ENCODE measurements at places on chromosomes 13 and 19.

DNA sequence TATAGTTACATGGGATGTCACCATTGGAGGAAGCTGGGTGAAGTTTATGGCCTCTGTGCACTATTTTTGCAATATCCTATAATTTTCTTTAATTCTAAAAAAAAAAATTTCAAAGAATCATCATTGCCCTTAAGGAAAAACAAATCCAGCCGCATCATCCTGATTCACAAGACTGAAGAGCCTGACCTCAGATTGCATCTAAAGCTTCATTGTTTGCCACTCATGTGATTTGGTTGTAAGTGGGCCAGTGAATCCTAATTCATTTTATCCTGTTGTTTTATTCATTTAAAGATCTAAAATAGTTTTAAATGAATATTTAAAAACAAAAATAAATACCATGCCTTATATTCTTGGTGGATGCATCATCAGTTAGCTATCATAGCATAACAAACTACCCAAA lies 504.5 kb downstream of the TBC1D4 start:
- DNase-seq: no peak

- DNase-seq: no peak
Observed at GRCh38 chr13:42875475-42876269, 94.3 kb downstream of the FAM216B start.

GRCh38 chr19:1968279-1969175 lies 27.6 kb downstream of the CSNK1G2 start:
- DNase-seq: no peak

DNA sequence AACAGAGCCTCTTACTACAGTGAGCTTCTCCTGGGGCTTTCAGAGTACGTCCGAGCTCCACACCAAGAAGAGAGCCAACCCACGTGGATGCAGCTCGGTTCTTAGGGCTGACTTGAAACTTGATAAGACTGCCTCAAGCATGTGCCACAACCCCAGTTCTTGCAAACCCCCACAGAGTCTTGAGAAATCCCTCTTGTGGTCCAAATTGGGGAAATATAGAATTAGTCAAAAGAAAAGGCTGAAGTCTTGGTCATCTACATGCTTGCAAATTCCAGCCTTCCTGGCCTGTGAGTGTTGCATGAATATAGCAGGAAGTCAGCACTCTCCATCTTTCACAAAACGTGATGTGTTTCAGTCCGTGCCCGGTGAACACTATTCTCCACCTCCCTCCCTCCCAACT lies 95.2 kb downstream of the GGACT start:
- no peak for DNase-seq

GRCh38 chr13:30866677-30867076 lies 39.4 kb upstream of the MEDAG start:
- no peak for DNase-seq

- peak; percentile 8 for DNase-seq
Observed at GRCh38 chr13:86922936-86923335, 748.2 kb upstream of the SLITRK5 start.

GRCh38 chr13:67049744-67050143 lies 180.4 kb downstream of the PCDH9 start:
- no peak for DNase-seq

GRCh38 chr13:113187263-113187669 lies 21.2 kb downstream of the PCID2 start:
- DNase-seq: peak; percentile 100

- DNase-seq: no peak
Observed at GRCh38 chr19:13861392-13861713, 15.6 kb upstream of the NANOS3 start.

DNA sequence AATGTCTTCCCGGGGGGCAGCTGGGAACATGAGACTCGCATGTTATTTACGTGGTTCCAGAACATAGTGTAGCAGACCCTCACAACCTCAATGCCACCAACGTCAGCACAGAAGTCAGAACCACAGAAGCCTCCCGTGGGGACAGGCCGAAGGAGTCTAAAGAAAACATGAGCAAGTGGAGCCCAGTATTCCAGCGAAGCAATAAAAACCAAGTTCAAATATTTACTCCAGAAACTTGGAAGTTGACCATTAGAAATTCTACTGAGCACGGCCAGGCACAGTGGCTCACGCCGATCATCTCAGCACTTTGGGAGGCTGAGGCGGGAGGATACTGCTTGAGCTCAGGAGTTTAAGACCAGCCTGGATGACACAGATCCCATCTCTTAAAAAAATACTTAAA lies 17.9 kb upstream of the ATP8B3 start:
- DNase-seq: no peak

GRCh38 chr13:77323858-77324257 lies 3.0 kb downstream of the MYCBP2 start:
- no peak for DNase-seq

DNA sequence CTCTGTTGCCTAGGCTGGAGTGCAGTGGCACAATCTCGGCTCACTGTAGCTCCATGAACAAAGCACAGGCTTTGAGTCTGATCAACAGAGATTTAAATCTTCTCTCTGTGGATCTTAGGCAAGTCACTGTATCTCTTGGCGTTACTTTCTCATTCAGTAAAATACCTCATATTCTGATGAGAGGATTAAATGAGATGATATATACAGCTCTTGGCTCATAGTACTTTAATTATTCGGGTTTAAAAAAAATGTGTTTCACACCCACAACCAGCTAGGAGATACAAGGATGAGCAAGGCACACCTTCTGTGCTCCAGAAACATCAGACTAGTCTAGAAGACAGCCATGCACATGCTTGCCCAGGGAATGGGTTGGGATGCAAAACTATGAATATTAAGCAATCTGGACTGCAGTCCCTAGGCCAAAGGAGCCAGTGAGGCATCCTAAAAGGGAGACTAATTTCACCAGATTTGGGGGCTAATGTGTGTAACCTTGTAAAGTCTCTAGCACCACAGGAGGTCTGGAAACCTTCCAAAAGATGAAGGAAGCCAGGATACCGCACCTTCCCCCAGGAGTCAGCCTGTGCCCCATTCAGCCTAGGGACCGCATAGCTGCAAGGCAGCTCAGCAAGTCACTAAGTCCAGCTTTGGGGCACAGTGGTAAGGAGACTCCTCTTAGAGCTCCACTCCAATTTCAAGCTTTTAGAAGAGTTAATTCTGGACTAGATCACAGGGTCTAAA lies 2.5 kb downstream of the VPS36 start:
- DNase-seq: no peak

DNA sequence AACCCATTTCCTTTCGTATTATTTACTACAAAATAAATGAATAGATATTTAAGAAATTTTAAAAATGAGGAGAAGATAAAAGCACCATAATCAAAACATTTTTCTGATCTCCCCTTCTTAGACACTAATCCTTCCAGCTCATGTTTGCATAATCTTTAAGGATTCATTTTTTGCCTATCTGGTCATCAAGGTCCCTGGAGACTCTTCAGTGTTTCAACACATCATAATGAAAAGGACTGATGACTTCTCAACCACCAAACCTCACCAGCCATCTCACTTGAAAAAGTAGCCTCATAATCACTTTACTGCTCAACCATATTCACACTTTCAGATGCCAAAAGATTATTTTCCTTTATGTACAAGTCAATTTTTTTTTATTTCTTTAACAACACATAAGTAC lies 80.1 kb downstream of the DCLK1 start:
- DNase-seq: no peak

GRCh38 chr19:35751839-35752745 lies 3.7 kb downstream of the LIN37 start:
- no peak for DNase-seq

- no peak for DNase-seq
Observed at GRCh38 chr13:110643768-110644421, 28.6 kb downstream of the NAXD start.

DNA sequence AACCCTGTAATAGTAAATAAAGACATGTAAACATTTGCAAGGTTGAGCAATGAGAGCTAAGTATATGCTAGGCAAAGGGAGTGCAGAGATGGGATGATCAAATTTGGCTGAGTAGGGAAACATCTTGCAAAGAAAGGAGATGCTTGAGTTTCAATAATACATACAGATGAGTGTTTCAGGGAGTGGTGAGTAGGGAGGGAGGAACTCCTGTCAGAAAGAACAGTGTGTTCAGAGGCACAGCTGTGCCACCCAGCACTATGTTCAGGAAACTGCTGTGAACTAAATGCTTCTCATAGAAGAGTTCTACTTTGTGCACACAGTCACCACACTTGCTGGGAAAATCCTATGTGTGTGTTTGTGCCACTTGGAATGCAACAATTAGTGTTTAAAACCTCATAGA lies 1077.1 kb downstream of the UQCRFS1 start:
- DNase-seq: no peak

GRCh38 chr13:27283906-27284493 lies 13.4 kb downstream of the RASL11A start:
- DNase-seq: peak; percentile 23

DNA sequence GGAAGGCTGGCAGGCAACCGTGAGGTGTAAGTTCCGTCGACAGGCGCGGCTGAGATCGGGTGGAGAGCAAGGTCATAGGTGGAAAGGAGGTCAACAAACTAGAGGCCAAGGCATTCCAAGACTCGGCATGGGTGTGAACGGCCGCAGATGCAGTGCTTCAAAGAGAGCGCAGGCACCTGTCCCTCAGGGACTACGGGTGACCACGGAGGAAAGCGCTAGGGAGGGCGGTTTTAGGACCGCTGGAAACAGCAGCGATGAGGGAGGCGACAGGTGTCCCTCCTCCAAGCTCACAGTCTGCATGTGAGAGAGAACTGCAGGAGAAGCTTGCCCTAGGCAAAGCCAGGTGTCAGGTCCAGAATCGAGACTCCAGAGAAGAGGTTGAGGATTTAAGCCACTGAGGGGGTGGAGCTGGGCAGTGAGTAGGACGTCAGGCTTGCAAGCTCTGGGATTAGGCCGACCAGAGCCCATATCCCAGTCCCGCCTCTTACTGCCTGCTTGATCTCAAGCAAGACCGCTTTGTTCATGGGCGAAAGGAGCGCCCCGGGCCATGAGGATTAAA lies 1.6 kb upstream of the MLNR start:
- DNase-seq: no peak

DNA sequence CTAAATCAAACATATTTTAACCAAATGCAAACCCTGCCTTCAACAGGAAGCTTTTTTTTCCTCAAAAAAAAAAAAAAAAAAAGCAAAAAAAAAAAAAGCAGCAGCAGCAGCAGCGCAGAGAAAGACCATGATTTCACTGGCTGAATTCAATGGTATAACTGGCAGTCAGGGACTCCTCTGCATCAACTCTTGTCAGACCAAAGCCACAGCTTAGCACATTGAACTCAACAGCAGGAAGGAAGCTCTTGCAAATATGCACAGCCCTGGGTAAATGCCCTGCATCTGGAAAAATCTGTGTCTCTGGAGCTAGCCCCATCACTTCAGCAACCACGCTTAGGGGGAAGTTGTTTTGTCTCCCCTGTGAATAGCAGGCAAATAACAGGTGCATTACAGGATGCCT lies 17.6 kb upstream of the DHRS12 start:
- no peak for DNase-seq

DNA sequence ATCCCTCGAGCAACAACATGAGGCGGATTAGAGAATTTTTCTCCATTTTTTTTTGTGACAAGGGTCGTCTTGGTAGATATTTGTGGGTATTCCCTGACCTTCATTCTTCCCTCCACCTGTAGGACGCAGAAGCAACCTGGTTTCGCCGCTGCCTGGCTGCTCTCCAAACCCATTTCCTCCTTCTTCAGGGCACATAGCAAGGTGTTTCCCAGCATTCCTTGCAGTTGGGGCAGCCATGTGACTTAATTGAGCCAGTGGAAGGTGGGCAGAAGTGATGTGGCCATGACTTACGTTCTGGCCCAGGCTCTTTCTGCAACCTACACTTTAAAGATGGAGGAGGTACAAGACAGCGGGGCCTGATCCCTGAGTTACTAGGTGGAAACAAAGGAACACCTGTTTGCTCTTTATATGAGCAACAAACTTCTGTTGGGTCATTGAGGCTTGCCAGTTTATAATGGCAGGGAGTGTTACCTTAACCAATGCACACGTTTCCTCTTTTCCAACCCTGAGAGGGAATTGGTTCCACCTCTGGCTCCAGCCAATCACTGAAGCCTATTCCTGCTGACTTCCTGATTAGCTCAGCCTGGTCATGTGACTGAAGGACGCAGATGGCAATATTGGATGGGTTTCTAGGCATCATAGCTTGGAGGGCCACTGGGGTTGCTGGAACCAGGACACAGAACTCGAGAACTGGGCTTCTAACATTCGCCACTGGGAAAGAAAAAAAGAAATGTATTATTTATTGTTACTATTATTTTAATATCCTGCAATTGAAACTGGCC lies 30.8 kb upstream of the ZNRF4 start:
- no peak for DNase-seq

GRCh38 chr13:111074826-111075225 lies 40.3 kb upstream of the ARHGEF7 start:
- no peak for DNase-seq

DNA sequence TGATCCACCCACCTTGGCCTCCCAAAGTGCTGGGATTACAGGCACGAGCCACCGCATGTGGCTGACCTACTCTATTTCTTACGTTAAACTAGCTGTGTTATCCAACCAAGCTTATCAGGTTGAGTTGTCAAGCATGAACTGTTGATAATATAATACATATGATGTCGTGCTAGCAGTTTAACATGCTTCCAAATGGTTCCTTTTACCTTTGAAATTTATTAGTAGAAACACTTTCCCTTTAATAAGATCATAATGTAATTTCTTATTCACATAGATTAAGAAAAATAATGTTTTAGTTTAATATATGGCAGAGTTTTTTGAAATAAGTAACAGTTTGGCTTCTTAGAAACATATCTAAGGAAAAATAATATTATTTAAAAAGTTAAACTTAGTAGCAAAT lies 34.4 kb upstream of the VWA8 start:
- no peak for DNase-seq

GRCh38 chr13:54657588-54657987 lies 1629.0 kb downstream of the OLFM4 start:
- DNase-seq: no peak

- no peak for DNase-seq
Observed at GRCh38 chr19:24000656-24001055, 86.0 kb downstream of the ZNF726 start.

DNA sequence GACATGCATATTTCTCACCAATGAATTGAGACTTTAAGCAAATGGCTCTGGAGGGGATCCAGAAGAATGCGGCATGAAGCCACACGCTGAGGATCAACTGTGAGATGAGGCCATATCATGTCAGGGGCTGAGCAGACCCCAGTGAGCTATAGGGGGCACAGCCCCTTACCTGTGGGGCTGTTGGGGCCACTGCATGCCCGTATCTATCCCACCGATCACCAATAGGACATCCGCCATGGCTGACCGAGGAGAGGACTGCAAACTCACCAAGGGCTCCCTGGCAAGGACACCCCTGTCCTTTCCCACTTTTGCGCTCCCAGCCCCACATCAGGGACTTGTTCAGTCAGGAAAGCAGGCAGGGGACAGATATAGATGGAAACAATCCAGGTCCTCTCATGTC lies 78.0 kb downstream of the SERP2 start:
- DNase-seq: no peak

Measured in HCEC 1CT (cell line).